ENCODE measurements at places on chromosomes 11 and 22.
A peak's percentile ranks its signal among the peaks of the same experiment; 100 is the strongest.

DNA sequence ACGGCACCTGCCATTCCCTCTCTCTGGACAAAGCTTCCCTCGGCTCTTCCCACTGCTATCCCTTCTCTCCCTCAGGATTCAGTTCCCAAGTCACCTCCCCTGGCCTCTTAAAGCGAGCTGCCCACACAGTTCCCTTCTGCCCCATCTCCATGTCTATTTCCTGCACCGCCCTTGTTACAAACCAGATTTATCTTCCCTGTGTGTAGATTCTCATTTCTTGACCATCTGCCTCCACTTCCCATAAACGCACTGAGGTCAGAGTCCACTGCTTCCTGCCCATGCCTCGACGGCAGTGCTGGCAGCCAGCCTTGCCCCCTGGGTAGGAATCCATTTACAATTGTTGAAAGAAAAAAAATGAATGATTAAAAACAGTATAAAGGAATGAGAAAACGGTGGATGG, 11.6 kb upstream of the APOBEC3B start:
- no peak for DNase-seq

DNA sequence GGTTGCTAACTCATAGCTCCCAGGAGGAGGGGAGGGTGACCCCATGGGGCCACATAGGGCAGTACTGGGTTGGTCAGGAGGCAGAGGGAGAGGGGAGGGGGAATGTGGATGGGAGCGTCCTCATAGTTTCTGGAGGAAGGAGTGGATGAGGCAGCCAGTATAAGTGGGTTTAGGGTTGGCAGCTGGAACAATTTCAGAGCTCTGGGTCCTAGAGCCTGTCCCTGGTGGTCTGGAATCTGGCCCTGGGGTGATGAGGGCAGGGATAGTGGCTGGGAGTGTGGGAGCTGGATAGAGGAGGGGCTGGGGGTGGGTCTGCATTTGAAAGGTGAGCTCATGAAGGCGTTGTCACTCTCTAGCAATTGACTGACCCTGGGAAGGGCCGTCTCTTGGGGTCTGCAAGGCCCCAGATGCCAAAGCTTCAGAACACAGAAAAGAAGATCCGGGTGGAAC, 5.3 kb upstream of the MRGPRG start:
- no peak for DNase-seq

DNA sequence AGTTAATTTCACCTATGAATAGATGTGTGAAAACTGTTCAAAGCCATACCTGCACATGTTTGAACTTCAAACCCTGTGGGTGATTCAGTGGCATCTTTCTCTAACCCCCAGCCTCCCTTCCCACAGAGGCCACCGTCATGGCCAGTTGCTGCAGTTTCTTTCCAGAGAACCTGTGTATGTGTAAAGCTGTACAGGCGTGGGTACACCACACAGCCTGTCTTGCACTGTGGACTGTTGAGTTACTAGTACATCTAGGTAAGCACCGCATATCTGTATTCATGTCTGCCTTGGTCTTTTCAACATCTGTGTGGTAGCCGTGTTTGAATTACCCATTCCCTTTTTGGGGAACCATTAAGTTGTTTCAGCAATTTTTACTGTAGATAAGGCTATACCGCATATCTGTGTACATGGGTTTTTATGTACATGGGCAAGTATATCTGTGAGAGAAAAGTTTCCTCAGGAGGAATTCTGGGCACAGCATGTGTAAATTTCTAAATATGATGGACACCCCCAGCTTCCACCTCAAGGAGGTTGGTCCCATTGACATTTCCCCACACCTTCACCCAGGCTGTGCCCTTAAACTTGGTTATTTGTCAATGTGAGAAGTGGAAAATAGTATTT, 13.9 kb downstream of the NEAT1 start:
- DNase-seq, result peak; percentile 42

- DNase-seq, result no peak
These were observed 14.7 kb downstream of the PHF21B start for GRCh38 chr22:44995105-44995514.

GRCh38 chr22:28279888-28280287, 360.8 kb upstream of the PITPNB start:
- peak; percentile 37 for DNase-seq

DNA sequence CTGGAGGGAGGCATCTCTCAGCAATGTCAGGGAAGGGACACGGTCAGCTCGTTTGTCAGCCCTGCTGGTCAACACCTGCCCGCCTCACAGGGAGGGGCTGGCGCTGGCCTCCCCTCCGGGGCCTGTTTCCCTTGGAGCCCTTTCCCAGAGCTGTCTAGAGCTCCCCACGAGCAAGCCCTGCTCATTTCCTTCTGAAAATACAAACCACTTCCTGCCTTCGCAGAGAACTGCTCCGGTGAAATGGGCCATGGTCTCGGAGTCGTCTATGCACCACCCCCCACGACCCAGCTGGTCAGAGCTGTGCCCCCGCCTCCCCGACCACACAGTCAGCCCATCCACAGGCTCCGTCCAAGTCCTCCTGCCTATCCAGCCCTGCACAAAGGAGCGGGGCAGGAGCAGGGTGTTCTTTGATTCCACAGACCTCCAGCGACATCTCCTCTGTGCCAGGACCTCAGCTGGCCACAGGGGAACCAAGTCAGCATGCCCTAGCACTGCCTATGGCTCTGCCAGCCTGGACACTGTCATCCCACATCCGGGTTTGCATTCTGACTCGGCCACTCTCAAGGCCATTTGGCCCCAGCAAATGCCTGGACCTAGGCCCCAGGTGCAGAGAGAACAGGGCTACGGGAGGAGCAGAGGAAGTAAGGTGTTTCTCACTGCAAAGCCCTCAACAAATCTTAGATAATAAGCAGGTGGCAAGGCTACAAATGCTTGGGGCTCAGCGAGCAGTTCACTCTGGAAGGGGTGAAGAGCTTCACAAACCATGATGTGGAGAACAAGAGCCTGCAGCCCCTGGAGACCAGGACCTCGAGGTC, 82.1 kb upstream of the WNT11 start:
- DNase-seq, result no peak

DNA sequence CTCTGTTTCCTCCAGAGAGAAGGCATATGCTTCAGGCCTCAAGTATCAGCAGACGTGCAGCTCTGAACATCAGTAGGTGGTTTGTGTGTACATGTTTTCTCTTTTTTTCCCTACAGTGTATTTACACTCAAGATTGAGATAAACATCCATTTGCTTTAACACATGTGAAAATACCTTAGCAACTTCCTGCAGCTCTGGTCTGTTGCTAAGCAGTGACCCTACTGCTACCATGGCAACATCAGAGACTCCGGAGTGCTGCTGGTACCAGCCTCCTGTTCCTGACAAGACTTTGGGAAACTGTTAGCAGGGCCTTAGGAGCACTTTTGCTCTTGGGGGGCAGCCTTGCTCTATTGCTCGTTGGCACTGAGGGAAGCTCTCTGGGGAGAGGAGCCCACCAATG, 221.2 kb upstream of the PLET1 start:
- no peak for DNase-seq

DNA sequence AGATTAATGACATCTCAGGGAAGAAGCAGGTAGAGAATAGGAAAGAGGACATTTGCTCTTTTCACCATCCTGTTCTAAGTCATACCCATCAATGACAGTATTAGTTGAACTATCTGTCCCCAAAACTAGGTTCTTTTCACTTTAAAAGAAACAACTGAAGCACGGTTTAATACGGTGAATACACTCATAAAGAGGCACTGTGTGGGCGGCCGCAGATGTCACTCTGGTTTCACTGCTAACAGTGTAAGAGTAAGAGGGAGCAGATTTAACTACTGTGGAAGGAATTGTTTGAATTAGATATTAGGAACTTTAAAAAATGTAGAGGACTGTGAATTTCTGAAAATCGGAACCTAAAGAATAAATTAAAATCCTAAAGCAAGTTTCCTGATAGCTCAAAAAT, 49.5 kb downstream of the VSIG10L2 start:
- peak; percentile 17 for DNase-seq

DNA sequence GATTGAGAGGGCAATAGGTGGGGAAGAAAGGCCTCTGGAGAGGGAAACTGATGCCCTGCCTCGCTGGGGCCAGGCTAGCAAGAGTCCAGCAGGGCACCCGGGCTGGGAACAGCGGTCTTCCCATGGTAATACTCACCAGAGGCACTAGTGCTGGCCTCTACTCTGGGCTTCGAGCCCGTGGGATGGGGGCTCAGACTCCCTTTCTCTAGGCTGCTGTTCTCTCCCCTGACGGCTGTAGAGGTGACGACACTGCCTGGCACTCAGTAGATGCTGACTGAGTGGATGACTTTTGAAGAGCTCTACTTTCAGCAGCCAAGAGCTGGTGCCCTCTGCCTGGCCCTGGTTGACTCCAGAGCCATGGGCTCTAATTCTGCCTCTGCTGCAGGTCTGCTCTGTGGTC, 818 bp upstream of the C1QTNF4 start:
- no peak for DNase-seq

- DNase-seq, result peak; percentile 42
These were observed 72.5 kb upstream of the ZBED5 start for GRCh38 chr11:10930224-10930971.

- no peak for DNase-seq
These were observed 105.8 kb upstream of the SLC5A12 start for GRCh38 chr11:26827567-26828081.

DNA sequence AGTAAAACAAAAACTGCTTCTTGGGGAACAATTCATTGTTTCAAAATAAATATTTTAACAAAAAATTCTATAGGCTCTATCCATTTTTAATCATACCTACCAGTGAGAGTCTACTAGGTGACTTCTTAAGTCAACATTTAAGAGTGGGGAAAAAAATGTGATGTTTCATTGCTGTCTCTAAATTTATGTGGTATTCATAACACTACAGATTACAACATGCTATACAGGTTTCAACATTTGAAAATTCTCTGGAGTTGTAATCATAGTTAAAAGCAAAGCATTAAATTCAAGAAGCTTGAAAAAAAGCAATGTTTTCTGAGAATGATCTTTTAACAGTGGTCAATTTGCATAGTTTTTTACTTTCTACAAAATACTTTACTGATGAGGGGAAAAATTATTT, 18.3 kb downstream of the SBF2 start:
- peak; percentile 28 for DNase-seq

GRCh38 chr11:112509300-112509699, 248.6 kb upstream of the PLET1 start:
- no peak for DNase-seq
